Smooth muscle cell of the pulmonary artery (primary cell): ENCODE measurements at places on chromosomes 1 and 21. TPM values are rescaled to one million over a fixed set of nuclear protein-coding genes. Genes with fewer than 3 reads are reported as not detected.

Gene RSPO1
- total RNA-seq: 0.07 TPM in 1 of 2 replicates, not detected in the other

Gene TNFRSF4
- 0.17 TPM in 1 of 2 replicates, not detected in the other for total RNA-seq

Gene FAM151A
- not detected in 2 replicates for total RNA-seq

Gene FCAMR
- not detected in 2 replicates for total RNA-seq

Gene PAPPA2
- total RNA-seq: 16.5 and 18.9 TPM in 2 replicates

Gene SMCP
- not detected in 2 replicates for total RNA-seq

Gene ADAM30
- 0.03 TPM in 1 of 2 replicates, not detected in the other for total RNA-seq

Gene GUCA2A
- not detected in 2 replicates for total RNA-seq

Gene RHEX
- total RNA-seq: not detected in 2 replicates

Gene RAB29
- total RNA-seq: 29.3 and 32.3 TPM in 2 replicates

Gene OR2T29
- not detected in 2 replicates for total RNA-seq

Gene CCDC185
- not detected in 2 replicates for total RNA-seq

Gene SLAMF7
- total RNA-seq: not detected in 2 replicates

Gene PODN
- 16.0 and 20.9 TPM in 2 replicates for total RNA-seq

Gene HSD11B1
- 3.3 and 9.6 TPM in 2 replicates for total RNA-seq
